ENCODE measurements at places on chromosomes 5 and 9.

DNA sequence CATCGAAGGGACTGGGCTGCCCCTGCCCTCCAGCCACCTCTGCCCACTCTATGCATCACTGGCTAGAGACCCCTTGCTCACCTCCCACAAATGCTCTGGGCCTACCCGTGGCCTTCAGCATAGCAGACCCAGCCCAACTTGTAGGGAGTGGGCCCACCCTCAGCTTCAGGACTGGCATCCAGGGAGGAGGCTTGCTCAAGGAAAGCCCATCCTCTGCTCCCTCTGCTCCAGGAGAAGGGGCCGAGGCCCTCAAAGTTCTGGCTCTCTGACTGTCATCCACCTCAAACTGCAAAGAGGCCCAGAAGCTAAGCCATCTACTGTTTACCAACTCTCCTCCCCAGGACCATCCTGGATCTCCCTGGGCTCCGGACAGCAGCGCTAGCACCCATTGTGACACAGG is 84.5 kb downstream of the C5orf15 start:
- DNase-seq: no peak

DNA sequence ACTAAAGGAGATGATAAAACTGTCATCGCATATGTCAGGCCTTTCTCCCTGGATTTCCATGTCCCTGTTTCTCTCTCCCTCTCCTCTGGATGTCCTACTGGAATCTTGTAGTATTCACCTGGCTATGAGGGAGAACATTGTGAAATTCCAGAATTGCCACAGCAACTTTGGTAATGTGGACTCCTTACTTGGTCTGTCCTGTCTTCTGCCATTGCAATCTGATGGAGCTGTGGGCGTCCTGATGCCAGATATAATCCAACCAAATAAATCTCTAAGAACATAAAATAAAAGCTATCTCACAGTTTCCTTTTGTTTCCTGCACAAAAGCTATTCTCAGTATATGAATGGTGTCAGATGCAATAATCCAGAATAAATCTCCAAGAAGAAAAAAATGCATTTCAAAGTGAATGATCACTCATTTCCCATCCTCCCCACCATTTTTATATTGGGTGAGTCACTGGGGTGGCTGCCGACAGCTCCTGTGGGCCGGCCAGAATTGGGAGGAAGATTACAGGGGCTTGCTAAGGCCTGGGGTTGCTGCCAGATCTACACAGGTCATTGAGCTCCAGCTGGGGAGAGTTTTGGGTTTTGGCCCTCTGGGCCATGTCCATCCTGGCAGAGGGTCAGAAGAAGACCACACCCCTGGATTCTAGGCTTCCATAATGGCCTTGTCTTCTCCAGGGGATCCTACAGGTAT is 160.7 kb upstream of the PITX1 start:
- peak; percentile 9 for DNase-seq

DNA sequence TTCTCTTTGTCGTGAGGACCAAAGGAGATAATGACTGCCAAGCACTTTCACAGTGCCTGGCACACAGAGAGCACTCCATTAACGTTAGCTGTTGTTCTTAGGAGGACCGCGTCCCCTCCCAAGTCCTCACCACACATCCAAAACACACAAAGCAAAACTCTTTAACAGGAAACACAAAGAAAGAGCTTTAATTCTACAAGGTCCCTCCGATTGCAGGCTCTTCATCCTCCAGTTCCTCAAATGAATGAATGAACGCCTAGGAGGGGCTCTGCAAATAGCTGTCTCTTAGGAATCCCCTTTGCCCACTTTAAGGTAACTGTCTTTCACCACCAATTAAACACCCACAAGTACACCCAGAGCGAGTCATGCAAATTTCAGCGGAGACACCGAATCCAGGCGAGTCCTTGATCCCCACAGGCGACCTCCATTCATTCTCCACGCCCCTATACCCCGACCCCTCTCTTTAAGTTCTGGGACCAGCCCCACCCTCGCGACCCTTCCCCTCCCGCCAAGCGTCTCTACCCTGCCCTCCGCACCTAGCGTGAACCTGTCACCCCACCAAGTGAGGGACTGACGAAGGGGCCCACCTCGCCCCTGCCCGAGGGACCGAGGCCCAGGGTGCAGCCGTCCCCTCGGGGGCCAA is 644 bp downstream of the TSC1 start:
- peak; percentile 23 for DNase-seq

GRCh38 chr5:142108432-142109330 is at the start of gene NDFIP1:
TSS of gene NDFIP1 (plus strand) at chr5:142108779. CDS start at chr5:142108975, 196 bp downstream.
- peak; percentile 93 for DNase-seq

- peak; percentile 45 for DNase-seq
Observed at GRCh38 chr5:53479590-53480415, 626 bp upstream of the FST start.

GRCh38 chr5:15929611-15930263 is 249.9 kb downstream of the MARCHF11 start:
- DNase-seq: no peak

DNA sequence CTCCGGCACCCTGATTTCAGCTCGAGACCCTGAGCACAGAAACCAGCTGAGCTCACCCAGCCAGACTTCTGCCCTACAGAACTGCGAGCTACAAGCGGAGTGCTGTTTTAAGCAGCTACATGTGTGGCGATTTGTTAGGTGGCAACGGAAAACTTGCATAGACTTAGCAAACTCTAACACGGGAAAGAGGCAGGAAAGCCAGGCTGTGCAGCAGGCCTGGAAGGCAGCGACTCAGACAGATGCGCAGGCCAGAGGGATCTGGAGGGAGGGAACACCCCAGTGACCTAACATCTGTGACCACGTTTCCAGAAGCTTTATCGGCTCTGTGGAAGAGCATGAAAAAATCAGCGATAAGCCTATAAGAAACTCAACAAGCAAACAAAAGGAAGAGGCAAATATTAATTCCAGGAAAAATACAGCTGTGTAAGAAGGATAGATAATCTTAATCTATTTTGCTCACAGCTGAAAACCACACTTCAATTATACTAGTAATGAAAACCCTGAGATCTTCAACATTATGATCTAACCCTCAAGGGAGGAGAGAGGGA is 11.0 kb downstream of the UBAC1 start:
- no peak for DNase-seq

DNA sequence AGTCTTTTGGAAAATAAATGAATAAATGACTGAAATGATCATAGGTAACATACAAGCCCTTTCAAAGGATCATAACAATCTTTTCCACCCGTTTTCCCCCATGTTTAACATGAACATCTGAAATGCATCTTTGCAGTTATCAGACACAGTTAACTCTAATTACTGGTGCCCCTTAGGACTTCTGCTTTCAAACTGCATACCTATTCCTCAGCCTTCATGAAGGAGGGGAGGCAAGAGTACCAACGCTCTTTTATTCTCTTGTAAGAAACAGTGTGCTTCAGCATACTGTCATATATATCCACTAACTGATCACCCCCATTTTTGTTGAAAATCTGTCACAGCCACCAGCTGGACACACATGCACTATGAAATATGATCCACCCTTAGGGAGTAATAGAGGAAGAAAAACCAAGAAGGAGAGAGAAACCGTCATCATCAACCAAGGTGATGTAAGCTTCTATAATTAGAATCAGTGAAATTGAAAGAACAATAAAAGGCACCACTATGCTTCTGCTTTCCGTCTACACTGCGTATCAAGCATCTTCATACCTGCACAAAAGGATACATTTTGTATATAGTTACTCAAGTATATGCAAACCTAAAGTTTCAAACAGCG is 98.7 kb downstream of the RAPGEF6 start:
- no peak for DNase-seq

GRCh38 chr9:129693741-129694140 is 28.3 kb downstream of the PRRX2 start:
- DNase-seq: no peak

DNA sequence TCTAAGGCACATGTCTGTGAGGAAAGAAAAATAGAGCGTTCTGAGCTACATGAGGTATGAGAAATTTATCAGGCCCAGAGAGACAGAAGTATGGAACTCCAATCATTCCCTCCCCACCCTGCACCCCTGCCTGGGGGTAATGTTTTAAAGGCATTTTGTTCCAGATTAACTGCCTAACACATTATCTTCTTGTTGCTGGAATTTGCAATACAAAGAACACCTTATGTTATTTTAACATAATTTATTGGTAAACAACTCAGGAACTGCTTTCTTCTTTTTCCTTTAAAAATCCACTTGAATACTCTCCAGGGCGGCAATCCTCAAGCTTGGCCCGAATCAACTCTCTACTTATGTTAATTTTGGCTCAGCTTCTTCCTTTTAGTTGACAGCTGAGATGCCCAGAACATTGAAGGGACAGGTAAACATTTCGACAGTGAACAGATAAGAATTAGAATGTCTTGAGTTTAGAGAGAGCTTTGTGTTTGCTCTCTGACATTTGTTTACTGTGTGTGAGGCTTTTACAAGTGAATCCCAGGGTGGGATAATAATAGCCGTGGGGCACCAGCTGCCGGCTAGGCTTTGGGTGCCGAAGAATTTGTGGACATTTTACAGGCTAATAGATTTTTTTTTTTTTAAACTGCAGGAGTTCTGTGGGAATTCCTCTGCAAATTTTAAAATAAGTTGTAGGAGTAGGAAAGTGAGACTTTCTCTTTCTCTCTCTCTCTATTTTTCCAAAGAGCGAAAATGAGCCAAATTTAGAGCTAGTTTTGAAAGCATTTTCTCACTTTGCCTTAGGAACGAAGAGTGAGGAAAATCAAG is 96.4 kb upstream of the TAF11L2 start:
- DNase-seq: no peak

- no peak for DNase-seq
Observed at GRCh38 chr9:130288393-130288792, 22.8 kb downstream of the HMCN2 start.
